HCT116 (cell line): ENCODE measurements at places on chromosomes 7 and 10.
A peak's percentile ranks its signal among the peaks of the same experiment; 100 is the strongest.

DNA sequence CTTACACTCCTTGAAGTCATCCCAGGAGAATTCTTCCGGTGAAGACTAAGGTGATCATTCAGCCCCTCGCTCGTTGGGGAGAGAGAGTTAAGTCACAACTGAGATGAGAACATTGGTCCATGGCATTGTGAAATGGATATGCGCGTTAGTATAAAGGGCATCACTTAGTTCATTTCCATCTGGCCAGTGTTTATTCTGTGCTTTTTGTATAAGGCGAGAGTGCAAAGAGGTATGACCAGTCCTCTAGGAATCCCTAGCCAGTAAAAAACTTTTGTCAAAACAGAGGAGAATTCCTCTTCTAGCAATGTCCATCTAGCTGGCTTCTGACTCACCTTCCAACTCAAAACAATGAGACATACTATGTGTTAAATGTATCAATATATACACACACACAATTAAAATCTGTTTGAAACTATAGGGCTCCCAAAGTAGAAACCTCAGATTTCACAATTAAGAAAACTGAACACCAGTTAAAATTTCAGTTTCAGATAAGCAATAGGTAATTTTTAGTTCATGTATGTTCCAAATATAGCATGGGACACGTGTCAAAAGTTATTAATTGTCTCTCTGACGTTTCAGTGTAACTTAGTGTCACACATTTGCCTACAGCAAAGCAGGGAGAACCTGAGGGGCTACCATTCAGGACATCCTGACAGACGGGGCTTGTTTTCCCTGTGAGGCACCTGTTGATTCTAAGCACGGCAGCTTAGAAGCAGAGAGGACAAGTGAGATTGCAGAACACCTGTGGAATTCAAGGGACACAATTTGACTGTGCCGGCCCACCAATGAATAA, 158.9 kb downstream of the KLF6 start:
- no peak for DNase-seq

- DNase-seq = no peak
These were observed 135.6 kb downstream of the RPS24 start for GRCh38 chr10:78169214-78169613.

DNA sequence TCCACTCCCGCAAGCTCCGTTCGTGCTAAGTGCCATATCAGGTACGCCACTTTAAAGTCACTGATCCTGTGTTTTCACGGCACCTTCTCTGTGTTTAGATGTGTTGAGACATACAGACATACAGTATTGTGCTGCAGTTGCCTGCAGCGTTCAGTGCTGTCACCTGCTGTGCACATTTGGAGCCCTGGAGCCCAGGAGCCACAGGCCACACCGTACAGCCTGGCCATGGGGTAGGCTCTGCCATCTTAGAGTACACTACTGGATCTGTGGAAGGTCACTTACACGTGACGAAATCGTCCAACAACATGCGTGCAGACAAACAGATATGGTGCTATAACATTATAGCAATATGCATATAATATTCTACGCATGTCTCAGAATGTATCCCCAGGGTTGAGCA, 111.3 kb downstream of the ELFN1 start:
- no peak for DNase-seq

- DNase-seq = no peak
These were observed 134.8 kb downstream of the CUL2 start for GRCh38 chr10:34955391-34955790.

DNA sequence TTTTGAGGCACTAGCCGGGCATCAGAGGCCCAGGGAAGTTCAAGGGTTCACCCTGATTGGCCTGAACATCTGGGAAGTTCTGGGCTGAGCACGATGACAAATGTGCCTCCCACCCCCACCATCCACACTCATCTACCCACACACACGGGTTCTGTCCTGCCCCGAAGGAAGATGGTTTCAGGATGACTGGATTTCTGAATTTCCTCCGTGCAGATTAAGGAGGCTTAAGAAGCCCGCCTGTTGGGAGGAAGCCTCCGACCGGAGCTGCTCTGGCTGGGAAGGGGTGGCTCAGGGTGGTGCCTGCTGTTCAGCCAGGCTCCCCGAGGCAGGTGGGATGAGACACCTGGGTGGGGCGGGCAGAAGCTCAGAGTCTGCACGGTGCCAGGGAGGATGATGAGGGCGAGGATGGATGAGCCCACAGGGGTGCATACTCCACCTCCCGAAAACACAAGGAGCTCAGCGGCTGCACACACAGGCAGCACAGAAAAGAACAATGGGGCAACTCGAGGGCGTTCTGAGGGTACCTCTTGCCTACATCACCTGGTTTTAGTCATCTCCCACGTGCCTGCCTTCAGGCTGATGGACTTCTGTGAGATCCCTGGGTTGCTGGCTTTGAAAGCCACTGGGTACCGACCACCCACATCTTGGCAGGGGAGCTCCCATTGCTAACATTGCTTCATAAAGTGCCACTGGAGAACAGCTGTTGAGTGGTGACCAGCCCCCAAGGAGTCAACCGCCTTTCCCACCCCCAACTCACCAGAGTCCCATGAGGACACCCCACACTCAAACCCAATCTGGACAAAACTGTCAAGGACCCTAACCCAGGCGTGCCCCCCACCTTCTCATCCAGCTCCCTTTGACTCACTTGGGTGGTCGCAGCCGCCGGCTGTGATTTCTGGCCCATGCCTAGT, 41.2 kb downstream of the CALML3 start:
- DNase-seq = no peak

- DNase-seq = peak; percentile 34
These were observed 1.2 kb downstream of the VCL start for GRCh38 chr10:73998929-73999691.

GRCh38 chr10:77849039-77849664, 77.4 kb downstream of the DLG5 start:
- no peak for DNase-seq

- DNase-seq = peak; percentile 42
These were observed 17.2 kb upstream of the SLC18A3 start for GRCh38 chr10:49592726-49593563.

DNA sequence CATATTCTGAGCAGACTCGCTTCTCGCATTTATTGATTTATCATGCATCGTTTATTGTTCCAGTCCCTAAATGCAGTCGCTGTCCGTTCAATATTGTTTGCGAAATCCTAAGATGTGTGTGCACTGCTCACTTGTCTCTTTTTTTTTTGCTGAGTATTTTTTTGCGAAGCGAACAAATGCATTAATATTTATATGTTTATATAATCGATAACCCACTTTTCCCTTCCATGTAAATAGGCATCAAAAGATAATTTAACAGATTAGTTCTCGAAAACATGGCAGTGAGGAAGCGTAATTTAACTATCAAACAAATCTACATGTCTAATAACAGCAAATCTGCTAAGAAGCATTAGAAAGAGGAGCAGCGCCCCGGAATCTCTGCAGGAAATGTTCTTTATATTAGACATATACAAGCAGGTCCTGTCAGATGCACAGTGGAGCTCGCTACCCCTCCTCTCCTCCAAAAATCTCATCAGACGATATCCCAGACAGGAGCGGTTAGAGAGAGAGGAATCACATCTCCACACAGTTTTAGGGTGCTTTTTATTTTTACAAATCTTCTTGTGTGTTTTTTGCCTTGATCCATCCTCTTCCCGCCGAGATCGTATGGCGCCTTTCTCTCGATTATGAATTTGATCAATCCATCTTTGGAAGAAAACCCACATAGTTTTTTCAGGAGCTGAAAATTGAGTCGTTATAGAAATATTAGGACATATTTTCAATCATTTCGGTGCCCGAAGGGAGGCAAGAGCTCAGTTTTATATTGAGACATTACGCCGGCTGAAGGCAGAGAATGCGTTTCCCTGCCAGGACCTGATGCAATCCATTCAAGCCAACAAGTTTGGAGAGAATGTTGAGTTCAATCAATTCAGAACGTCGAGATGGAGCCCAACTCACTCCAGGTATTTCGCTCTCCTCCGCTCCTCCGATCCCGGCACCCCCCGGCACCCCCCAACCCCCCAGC, at the start of gene ARID5B:
Gene ARID5B (plus strand): TSS at position 871 of the 964 bp plus-strand sequence. CDS start 11 bp downstream, at position 882.
- DNase-seq = peak; percentile 68

GRCh38 chr10:43384252-43385221, 13.1 kb downstream of the FXYD4 start:
- no peak for DNase-seq

DNA sequence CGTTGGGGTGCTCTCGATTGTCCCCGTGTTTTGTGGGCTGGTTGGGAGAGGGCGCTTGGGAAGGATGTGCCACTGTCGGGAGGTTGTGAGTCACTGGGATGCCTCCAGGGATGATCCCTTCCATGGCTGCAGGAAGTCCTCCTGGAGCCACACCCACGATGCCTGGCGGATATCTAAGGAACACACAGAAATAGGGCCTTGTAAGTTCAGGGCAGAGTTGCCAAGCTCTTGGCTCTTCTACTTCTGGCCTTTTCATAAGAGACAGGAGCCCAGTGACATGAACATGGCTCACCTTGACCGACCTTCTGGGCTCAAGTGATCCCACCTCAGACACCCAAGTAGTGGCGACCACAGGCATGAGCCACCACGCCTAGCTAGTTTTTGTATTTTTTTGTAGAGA, 47.6 kb downstream of the ZRANB1 start:
- DNase-seq = no peak
